ENCODE measurements at places on chromosomes 12 and 14. TPM values are rescaled to one million over a fixed set of nuclear protein-coding genes. Genes with fewer than 3 reads are reported as not detected.

The RASSF8 gene
- total RNA-seq = 0.52 TPM

The SLC39A2 gene
- 0.18 TPM for total RNA-seq

The ZBTB42 gene
- 5.4 TPM for total RNA-seq

The SMIM41 gene
- total RNA-seq = not detected

The LDHB gene
- 1,291 TPM for total RNA-seq

The RPGRIP1 gene
- total RNA-seq = not detected

The LAG3 gene
- total RNA-seq = 11.8 TPM

The SYCP3 gene
- 0.93 TPM for total RNA-seq

The GALNT16 gene
- total RNA-seq = not detected

The CCDC198 gene
- not detected for total RNA-seq

The KRT75 gene
- not detected for total RNA-seq

The MAP1LC3B2 gene
- 0.50 TPM for total RNA-seq

The OTX2 gene
- total RNA-seq = not detected

The GARIN6 gene
- not detected for total RNA-seq

The GLI1 gene
- total RNA-seq = 2.2 TPM

The ANO4 gene
- not detected for total RNA-seq

The CACNA1C gene
- 0.09 TPM for total RNA-seq

The GPX2 gene
- total RNA-seq = not detected

The FAR2 gene
- 12.8 TPM for total RNA-seq

The SPIC gene
- total RNA-seq = not detected

The RD3L gene
- not detected for total RNA-seq

The SERPINA10 gene
- not detected for total RNA-seq

The BLTP3B gene
- total RNA-seq = 32.1 TPM

The ZNF84 gene
- 23.2 TPM for total RNA-seq

The TAS2R8 gene
- total RNA-seq = not detected

The CCDC184 gene
- total RNA-seq = not detected
